Activated CD8-positive, alpha-beta memory T cell treated with anti-CD3 and anti-CD28 coated beads for 48 hours (primary cell): ENCODE measurements at places on chromosomes 11 and 22.

- no peak for DNase-seq
These were observed 19.4 kb downstream of the TEAD1 start for GRCh38 chr11:12693479-12694182.

- peak; percentile 49 for DNase-seq
These were observed 16.0 kb downstream of the TRPM5 start for GRCh38 chr11:2428322-2428795.

- DNase-seq = no peak
These were observed 105.9 kb upstream of the C11orf58 start for GRCh38 chr11:16632295-16633200.

DNA sequence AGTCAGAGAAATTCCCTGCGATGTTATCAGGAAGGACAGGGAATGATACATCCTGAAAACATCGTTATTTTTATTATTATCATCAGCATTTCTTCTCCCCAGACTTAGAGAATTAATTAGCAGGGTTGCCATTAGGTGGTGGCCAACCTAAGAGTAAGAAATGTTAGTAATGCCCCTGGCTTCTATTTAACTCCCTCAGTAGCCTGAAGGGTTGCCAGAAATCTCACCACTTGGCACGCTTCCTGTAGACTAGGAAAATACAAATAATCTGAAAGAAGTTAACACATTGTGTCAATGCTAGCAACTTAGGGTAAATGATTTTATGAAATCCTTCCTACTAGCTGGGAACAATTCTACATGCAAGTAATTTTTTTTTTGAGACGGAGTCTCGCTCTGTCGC is 45.5 kb downstream of the ENDOD1 start:
- DNase-seq = no peak

GRCh38 chr22:40709752-40710413 is 30.6 kb downstream of the MCHR1 start:
- DNase-seq = no peak

GRCh38 chr11:95111923-95112540 is 22.4 kb downstream of the ENDOD1 start:
- no peak for DNase-seq

- no peak for DNase-seq
These were observed 108.9 kb upstream of the FGF3 start for GRCh38 chr11:69928121-69928520.

GRCh38 chr11:76234021-76234415 is 27.7 kb upstream of the WNT11 start:
- no peak for DNase-seq
